Thymus (tissue), 14 donors: ENCODE measurements at places on chromosomes 4 and X. TPM values are rescaled to one million over a fixed set of nuclear protein-coding genes. Genes with fewer than 3 reads are reported as not detected.

- DNase-seq, result no peak
Observed at GRCh38 chr4:7804756-7805385, 134.8 kb downstream of the AFAP1 start.

DNA sequence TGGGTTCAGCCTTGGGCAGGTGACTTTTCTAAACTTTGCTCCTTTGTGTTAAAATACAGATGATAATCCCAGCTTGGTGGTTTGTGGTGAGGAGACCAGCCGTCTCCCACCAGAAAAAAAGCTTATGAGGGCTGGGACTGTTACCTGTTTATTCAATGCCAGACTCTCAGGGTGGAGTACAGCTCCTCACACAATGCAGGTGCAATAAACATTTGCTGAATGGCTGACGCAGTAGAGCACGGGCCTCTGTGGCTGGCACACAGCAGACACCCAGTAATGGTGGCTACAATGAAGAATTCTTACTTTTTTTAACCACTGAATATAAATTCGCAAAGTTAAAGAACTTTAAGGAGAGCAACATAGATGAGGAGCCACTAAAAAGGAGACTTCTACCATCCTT, 30.2 kb downstream of the BEND4 start:
- DNase-seq, result no peak

GRCh38 chrX:118218940-118219339, 102.3 kb upstream of the KLHL13 start:
- DNase-seq, result no peak

MAGEA8 gene
- not detected for total RNA-seq

CCKAR gene
- 0.09 TPM for total RNA-seq

GRCh38 chr4:18847249-18847890, 825.8 kb upstream of the LCORL start:
- no peak for DNase-seq

- DNase-seq, result no peak
Observed at GRCh38 chr4:118941799-118942198, 53.1 kb downstream of the SYNPO2 start.
